ENCODE measurements at places on chromosomes 4 and X. TPM values are rescaled to one million over a fixed set of nuclear protein-coding genes. Genes with fewer than 3 reads are reported as not detected.

The IL1RAPL1 gene
- 0.48 TPM for total RNA-seq

The PF4V1 gene
- total RNA-seq: not detected

The SH3D19 gene
- 39.4 TPM for total RNA-seq

The SMIM20 gene
- total RNA-seq: 21.2 TPM

The GDPD2 gene
- 0.14 TPM for total RNA-seq

The IQCM gene
- total RNA-seq: not detected

The TMEM187 gene
- 3.9 TPM for total RNA-seq

The AADAT gene
- total RNA-seq: 7.6 TPM

Data from foreskin keratinocyte (primary cell).